ENCODE measurements at places on chromosomes 12 and 14.

GRCh38 chr12:57242691-57243454, 8.1 kb downstream of the STAC3 start:
- peak; percentile 82 for DNase-seq
- no peaks in the 10 kb centered on the region for H3K36me3 ChIP-seq
- H3K4me1 ChIP-seq: peaks cover 56% of the 10 kb centered on the region
- H3K27me3 ChIP-seq: peaks cover 24% of the 10 kb centered on the region

DNA sequence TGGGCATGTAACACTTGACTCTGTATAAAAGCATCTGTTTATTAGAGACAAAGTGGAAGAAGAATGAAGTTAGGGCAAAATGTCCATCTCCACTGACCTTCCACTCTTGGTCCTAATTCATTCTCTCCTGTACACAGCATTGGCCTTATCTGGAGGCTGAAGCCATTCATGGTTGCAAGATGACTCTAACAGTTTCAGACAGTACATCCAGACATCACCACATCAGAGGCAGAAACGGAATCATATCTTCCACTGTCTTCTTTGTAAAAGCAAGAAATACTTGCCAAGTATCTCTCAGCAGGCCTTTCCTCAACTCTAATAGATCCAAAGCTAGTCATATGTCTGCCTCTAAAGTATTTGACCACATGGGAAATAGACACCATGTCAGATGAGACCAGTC, 41.1 kb downstream of the PTHLH start:
- H3K4me1 ChIP-seq: no peaks in the 10 kb centered on the region
- H3K36me3 ChIP-seq: no peaks in the 10 kb centered on the region
- no peak overlapping the region for H3K4me3 ChIP-seq
- no peak overlapping the region for H3K27ac ChIP-seq
- no peak for DNase-seq

DNA sequence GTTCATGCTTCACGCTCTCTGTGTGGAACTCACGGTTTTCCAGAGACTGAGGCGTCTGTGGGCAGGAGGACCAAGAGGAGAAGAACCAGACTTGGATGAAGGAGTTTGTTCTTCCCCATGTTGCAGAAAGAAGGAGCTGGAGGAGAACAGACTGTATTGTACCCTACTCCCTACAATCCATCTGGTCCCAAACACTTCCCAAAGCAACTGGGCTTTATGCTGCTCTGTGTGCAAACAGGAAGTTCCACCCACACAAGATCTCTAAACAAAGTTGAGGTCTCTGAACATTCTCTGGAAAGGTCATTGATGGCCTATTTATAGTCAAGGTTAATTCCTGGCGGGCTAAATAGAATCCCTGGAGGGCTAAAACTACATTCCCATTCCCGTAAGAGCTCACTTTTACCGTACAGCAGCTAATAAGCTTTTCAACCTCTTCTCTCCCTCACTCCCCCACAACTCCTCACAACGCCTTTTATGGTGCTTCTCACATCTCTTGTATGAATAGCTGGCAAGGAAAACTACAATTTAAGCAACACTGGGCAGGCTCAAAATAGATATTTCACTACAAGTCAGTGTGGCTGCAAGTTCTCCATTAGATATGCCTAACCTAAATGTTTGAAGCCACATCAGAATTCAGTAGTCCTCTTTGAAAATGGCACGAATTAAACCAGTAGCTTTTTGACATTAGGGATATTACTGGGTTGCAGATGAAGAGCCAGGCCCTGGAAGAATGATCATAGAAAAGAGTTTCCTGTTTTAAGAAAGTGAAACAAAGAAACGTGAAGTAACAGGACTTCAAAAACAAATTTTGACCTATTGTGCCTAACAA, at the start of gene A2M:
Gene A2M (minus strand): TSS at position 189 of the 829 bp plus-strand sequence. CDS start 70 bp downstream, at position 119.
- H3K4me3 ChIP-seq: peak within 1 kb of the TSS; percentile 58
- peaks cover 18% of the 10 kb centered on the region for H3K4me1 ChIP-seq

- no peak overlapping the region for H3K4me3 ChIP-seq
- peaks cover 35% of the 10 kb centered on the region for H3K4me1 ChIP-seq
- H3K27ac ChIP-seq: peak overlapping the region; percentile 20
- H3K36me3 ChIP-seq: no peaks in the 10 kb centered on the region
Measured at GRCh38 chr14:74973003-74973653, 17.7 kb upstream of the PGF start.

- H3K27me3 ChIP-seq: no peaks in the 10 kb centered on the region
- no peak for DNase-seq
- no peaks in the 10 kb centered on the region for H3K36me3 ChIP-seq
Measured at GRCh38 chr14:95769976-95770375, 56.1 kb upstream of the TCL1A start.

GRCh38 chr12:57817261-57817989, 1.1 kb downstream of the AVIL start:
- no peak for DNase-seq
- peaks cover 51% of the 10 kb centered on the region for H3K4me1 ChIP-seq
- no peaks in the 10 kb centered on the region for H3K27me3 ChIP-seq
- peak overlapping the region; percentile 35 for H3K27ac ChIP-seq

- H3K36me3 ChIP-seq: peaks cover 90% of the 10 kb centered on the region
- DNase-seq: no peak
- no peaks in the 10 kb centered on the region for H3K27me3 ChIP-seq
- H3K4me3 ChIP-seq: no peak overlapping the region
- no peaks in the 10 kb centered on the region for H3K4me1 ChIP-seq
Measured at GRCh38 chr12:50119387-50119786, 7.4 kb downstream of the COX14 start.

- peaks cover 14% of the 10 kb centered on the region for H3K27me3 ChIP-seq
- H3K27ac ChIP-seq: no peak overlapping the region
- DNase-seq: no peak
- peak overlapping the region; percentile 68 for H3K4me3 ChIP-seq
- peaks cover 10% of the 10 kb centered on the region for H3K4me1 ChIP-seq
Measured at GRCh38 chr14:67514203-67514607, 18.9 kb upstream of the PLEKHH1 start.

DNA sequence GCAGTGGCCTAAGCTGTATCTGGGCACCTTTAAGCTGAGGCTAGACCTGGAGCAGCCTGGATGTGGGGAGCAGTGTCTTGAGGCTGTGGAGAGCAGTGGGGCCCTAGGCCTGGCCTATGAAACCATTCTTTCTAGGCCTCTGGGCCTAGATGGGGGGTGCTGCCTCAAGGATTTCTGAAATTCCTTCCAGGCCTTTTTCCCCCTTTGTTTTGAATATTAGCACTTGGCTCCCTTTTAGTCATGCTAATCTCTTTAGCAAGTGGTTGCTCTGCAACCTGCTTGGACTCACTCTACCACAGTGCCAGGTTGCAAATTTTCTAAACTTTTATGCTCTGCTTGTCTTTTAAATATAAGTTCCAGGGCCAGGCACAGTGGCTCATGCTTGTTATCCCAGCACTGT, 41.6 kb upstream of the RFX4 start:
- H3K27me3 ChIP-seq: no peaks in the 10 kb centered on the region
- H3K36me3 ChIP-seq: no peaks in the 10 kb centered on the region
- no peak overlapping the region for H3K4me3 ChIP-seq
- H3K27ac ChIP-seq: no peak overlapping the region
- DNase-seq: no peak
- H3K4me1 ChIP-seq: no peaks in the 10 kb centered on the region

GRCh38 chr12:113087193-113087592, 30.7 kb downstream of the DTX1 start:
- H3K27ac ChIP-seq: no peak overlapping the region
- no peak for DNase-seq
- no peaks in the 10 kb centered on the region for H3K4me1 ChIP-seq
- H3K27me3 ChIP-seq: peaks cover 22% of the 10 kb centered on the region
- no peaks in the 10 kb centered on the region for H3K36me3 ChIP-seq

DNA sequence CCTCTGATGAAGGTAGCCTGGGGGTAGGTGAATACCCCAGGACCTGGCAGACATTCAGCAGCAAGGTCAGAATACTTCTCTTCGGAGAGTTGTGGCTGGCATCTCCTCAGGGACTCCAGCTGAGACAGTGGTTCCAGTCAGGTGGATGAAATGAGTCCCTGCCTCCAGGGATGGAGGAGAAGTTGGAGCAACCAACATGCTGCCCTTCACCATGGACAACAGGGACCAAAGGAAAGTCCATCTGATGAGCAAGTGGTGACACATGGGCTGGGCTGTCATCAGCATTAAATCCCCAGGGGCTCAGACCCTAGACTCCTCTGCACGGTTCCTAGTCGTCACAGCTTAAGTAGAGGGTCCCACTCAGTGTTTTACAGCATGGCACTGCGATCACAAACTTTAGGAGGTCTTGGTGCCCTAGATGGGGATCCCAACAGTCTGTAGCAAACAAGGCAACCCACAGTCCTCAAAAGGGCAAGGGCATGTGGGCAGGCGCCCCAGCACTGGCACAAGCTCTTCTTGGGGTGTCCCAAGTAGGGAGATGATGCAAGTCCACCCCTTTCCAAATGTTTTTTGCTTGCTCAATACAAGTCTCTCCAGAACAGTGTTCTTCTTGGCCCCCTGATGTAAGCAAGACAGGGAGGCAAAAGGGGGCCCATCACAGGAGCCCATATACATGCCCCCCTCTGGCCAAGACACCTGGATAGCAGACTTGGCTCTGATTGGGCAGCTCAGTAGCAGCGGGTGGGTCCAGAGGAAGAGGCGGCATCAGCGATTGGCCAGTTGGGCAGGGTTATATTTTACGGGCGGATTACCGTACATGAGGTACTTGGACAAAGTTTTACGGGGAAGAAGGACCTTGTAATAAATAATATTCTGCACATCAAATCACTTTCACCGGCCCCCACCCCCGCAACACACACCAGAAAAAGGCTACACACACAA, 10.8 kb upstream of the CDH24 start:
- peak overlapping the region; percentile 29 for H3K27ac ChIP-seq
- no peaks in the 10 kb centered on the region for H3K27me3 ChIP-seq
- peaks cover 28% of the 10 kb centered on the region for H3K4me1 ChIP-seq
- no peak for DNase-seq
- no peak overlapping the region for H3K4me3 ChIP-seq
- peaks cover 48% of the 10 kb centered on the region for H3K36me3 ChIP-seq

DNA sequence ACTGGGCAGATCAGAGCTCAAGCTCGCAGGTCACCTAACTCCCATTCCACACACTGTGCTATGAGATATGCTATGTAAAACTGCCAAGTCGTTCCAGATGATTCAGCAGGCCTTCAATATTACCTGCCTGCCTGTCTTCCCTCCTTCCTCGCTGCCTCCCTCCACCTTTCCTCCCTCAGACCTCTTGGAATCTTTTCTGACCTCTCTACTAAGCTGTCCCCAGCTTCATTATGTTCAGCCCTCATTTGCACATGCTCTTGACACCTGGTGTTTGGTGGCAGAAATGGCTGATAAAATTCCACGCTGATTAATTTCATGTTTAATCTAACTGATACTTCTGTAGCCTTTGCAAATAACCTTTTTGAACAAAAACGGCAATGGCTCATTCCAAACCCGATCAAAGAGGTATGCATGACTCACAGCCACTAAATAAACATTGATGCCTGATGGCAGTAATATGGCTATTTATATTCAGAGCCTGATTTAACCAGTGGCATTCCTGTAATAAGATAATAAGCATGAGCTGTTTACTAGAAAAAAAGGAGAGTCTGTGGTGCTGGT, 130.8 kb upstream of the EGLN3 start:
- DNase-seq: no peak
- H3K4me1 ChIP-seq: peaks cover 12% of the 10 kb centered on the region
- no peaks in the 10 kb centered on the region for H3K27me3 ChIP-seq
- H3K36me3 ChIP-seq: no peaks in the 10 kb centered on the region
- peak overlapping the region; percentile 83 for H3K27ac ChIP-seq
- H3K4me3 ChIP-seq: no peak overlapping the region

DNA sequence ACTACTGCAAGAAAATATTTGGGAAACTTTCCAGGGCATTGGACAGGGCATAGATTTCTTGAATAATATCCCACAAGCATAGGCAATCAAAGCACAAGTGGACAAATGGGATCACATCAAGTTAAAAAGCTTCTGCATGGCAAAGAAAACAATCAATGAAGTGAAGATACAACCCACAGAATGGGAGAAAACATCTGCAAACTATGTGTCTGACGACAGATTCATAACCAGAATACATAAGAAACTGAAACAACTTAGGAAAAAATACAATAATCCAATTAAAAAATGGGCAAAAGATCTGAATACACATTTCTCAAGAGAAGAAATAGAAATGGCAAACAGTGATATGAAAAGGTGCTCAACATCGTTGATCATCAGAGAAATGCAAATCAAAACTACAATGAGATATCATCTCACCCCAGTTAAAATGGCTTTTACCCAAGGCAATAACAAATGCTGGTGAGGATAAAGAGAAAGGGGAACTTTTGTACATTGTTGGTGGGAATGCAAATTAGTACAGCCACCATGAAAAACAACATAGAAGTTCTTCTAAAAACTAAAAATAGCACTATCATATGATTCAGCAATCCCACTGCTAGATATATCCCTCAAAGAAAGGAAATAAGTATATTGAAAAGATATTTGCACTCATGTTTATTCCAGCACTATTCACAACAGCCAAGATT, 33.8 kb upstream of the ATP2B1 start:
- H3K27ac ChIP-seq: no peak overlapping the region
- H3K36me3 ChIP-seq: no peaks in the 10 kb centered on the region
- no peaks in the 10 kb centered on the region for H3K27me3 ChIP-seq
- DNase-seq: no peak

DNA sequence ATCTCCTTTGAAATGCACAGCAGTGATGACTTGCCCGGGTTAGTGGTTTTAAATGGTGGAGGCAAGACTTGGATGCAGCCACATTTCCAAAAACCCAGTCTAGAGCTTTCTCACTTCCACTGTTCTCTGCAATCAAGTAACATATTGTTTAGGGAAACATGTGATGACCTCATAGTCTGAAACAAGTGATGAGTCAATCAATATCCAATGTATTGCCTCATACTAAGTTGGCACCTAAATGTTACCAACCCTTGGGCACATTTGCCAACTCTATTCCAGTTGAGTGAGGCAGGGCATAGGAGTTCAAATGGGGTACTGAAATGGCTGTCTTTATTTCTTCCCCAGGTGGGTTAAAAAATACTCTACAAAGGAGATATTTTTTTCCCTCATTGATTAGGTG, 1105.4 kb downstream of the VRK1 start:
- no peak for DNase-seq
- no peak overlapping the region for H3K4me3 ChIP-seq
- no peak overlapping the region for H3K27ac ChIP-seq
- H3K36me3 ChIP-seq: no peaks in the 10 kb centered on the region

GRCh38 chr14:101972126-101972866, 7.9 kb downstream of the DYNC1H1 start:
- peaks cover 50% of the 10 kb centered on the region for H3K4me1 ChIP-seq
- DNase-seq: peak; percentile 90
- no peaks in the 10 kb centered on the region for H3K27me3 ChIP-seq
- H3K36me3 ChIP-seq: peaks cover 38% of the 10 kb centered on the region
- H3K4me3 ChIP-seq: peak overlapping the region; percentile 37

Data from heart left ventricle (tissue), 16 donors.